ENCODE measurements at places on chromosomes 7 and 10.

GRCh38 chr10:91433620-91434019, 23.5 kb downstream of the HECTD2 start:
- DNase-seq, result no peak

DNA sequence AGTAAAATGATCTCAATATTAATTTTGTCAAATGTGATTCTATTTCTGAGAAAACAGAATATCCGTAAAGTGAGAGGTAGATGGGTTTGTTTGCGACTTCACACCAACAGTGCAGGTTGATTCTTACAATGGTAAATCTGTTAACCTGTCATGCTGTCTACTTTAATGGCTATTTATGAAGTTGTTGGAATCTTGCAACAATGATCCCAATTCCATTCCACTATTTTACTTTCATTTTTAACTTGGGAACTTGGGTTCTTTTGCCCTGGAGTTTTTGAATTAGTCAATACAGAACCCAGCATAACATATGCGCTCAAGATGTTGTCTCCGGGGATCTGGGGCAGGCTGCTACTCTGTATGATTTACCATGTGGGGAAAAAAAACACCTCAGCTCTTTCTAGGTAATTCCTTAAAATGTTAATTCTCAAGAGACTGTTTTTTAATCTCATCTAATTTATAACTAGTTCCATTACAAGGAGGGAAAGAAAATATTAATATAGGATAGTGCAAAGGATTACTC, 1.2 kb downstream of the LGI1 start:
- no peak for DNase-seq

GRCh38 chr10:2173327-2173726, 436.0 kb upstream of the ADARB2 start:
- DNase-seq, result no peak

- no peak for DNase-seq
These were observed 37.2 kb downstream of the MKLN1 start for GRCh38 chr7:131364767-131365344.

DNA sequence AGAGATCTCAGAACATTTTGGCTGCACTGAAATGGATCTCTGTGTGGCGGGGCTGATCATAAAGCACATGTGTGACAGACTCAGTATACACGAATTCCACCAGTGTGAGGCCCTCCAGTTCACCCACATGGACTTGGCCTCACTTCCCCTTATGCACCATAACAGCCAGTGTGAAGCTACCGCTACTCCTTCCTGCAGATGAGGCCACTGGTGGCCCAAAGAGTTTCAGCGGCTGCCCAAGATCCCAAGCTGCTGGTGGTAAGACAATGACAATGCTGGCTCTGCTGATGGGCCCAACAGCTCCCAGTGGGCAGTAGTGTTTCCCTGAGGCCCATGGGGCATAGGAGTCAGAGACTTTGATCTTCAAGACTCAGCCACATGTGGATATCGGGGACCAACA, 21.0 kb upstream of the C10orf71 start:
- no peak for DNase-seq

DNA sequence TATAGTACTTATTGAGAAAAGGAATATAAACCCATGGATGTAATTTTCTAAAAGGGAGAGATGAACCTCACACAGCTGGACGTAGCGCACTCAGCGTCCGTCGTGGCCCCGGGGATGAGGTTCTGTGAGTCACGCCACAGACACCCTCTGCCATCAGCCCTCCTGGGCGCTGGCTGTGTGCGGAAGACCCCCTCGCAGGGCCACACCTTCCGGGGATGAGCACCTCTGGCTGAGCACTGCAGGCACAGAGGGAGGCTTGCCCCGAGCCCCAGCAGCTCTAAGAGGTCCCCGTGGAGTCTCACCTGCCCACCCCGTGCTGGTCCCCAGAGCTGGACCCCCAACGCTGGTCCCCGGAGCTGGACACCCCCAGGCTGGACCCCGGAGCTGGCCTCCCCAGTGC, 215.8 kb downstream of the PTPRN2 start:
- DNase-seq, result no peak

DNA sequence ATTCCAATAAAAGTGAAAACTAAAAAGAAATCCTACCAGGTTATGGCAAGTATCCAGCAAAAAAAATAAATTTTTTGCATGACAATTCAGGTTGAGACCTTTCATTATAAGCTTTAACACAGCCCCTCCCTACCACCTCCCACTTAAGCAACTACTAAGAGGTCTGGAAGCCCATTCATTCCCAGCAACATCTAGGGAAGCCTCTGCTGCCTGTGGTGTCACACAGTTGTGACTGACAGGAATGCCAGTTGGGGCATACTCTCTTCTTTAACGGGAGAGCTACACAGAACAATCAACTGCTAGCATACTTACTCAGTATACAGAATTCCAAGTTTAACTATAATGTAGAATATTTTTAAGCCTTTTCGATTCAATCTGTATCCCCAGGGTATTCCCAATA, 27.8 kb downstream of the ABI1 start:
- DNase-seq, result no peak

GRCh38 chr7:120360918-120361317, 87.9 kb downstream of the KCND2 start:
- no peak for DNase-seq

DNA sequence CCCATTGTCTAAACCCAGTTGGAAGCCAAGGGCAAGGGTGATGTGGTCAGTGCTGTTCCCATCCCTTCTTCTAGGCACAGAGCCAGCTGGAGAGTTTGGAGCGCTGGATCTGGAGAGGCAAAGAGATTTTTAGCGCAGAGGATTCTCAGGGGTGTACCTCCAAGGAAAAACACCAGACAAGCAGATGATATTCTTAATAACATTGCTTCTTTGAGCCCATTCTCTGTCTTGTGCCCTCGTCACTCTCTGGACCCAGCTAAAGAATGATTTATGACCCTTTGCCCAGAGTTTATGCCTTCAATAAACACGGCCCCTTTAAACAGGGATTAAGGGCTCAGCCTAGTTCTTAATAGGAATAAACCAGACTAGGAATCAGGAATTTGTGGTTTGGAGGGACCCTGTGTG, 4.7 kb upstream of the HIP1 start:
- no peak for DNase-seq

DNA sequence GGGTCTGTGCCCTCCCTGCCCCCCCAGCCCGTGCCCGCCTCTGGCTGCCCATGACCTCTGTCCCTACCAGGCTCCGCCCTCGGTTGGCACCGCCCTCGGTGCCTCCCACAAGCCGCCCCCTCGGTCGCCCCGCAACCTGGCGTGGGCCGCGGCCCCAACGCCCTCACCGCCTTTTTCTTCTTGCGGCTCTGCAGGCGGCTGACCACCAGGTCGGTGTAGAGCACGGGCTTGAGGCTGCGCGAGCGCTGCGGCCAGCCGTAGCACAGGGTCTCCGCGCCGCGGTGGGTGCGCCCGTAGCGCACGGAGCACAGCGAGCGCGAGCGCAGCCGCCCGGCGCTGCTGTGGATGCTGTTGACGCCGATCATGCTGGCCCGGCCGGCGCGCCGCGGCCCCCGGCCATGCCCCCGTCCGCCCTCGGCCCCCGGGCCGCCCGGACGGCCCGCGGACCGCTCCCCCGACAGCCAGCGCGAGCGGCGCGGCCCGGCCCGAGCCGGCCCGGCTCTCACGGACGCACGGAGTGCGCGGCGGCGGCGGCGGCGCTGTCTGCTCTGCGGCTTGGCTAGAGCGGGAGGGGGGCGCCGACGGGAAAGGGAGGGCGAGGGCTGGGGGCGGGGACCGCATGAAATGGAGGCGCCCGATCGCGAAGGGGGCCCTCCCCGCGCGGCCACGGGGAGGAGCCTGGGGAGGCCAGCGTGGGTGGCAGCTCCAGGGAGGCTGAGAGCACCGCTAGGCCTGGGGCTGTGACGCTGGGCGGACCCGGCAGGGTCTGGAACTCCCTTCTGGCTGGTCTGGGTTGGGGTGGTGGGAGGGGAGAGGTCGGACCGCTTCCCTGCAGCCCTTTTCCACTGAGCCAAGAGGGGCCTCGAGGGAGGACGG, 9.6 kb downstream of the PSD start:
- peak; percentile 45 for DNase-seq

- no peak for DNase-seq
These were observed 222.9 kb downstream of the KIF20B start for GRCh38 chr10:89924261-89924660.

GRCh38 chr10:86642499-86642898, 11.8 kb upstream of the OPN4 start:
- DNase-seq, result peak; percentile 25

DNA sequence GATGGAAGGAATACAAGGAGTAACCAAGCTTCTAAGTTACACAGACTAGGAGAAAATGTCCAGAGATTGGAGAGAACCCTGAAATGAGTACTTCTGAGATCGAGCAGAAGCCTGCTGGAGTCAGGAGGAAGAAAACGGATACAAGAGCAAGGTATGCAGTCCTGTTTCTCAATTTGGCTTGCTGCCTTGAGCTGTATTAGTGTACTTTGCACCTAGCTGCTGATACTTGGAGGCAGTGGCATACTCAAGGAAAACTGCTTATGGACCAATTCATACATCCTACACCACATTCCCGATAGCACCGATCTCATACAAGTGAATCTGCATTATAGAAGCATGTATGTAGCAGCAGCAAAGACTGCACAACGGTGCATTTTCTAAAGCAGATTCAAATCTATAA, 14.4 kb downstream of the PIP4K2A start:
- no peak for DNase-seq

DNA sequence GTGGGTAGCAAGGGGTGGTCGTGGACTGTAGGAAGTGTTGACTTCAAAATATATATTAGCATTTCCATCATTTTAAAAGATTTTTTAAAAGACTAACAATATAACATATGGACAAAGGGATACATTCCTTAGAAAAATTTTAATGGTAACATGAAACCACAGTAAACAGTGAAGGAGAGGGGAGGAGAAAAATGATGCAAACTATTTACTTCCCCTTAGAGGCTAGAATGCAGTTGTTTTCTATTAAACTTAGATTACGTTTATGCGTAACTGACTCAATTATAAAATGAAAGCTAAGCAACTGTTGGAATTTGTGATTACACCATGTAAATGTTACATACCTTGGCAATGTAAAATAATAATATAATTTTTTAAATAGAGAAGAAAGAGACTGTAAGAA, 41.3 kb downstream of the CALD1 start:
- DNase-seq, result peak; percentile 40

GRCh38 chr10:98404571-98405359, 10.2 kb downstream of the PYROXD2 start:
- peak; percentile 80 for DNase-seq

DNA sequence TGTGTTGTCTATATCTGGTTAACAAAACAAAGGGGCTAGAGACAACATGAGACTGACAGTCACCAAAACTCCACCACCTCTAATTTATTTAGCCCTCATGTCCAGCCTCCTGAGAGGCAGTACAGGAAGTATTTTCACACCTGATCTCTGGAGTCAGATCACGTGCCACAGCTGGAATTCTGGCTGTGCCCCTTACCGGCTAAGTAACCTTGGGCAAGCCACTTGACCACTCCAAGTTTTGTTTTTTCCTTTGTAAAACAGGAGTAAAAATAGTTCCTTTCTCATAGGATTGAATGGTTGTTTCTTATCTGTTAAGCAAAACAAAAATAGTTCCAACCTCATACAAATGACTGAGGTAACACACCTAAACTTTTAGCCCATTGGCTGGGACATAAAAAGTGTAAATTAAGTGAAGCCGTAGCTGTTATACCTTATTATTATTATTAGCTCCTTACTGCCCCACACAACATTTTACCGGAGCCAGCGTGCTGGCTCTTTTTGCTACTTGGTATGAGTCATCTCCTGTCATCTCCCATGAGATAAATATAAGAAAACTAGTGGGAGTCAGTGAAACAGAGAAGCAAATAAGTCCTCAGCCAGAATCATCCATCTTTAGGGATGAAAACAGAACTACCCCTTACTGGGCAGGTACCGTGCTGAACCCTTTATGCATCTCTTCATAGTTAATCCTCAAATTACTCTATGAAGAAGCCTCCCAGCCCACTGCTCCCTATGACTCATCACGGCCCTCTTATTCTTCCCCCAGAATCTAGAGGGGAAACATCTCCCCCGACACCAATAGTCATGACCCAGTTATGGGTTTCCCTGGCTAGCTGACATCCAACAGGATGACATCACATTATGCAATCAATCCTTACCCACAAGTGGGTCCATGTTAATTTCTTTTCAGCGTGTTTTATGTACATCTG, 44.9 kb downstream of the PPP1R3C start:
- DNase-seq, result peak; percentile 93

DNA sequence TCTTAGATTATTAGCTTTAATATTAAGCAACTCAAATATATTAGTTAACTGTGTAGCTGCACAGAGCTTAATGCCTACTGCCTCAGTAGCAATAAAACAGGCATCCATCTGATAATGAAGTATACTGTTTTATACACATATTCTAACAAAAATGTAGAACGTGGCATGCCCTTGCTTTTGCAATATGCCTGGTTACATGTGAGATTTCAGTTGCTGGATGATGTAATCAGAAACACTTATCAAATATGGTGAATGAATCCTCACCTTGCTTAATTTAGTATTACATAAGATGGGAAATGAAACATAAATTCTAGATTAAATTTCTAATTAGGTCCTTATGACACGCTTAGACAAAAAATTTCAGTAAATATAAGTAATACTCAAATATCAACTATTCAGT, 8.0 kb downstream of the DNAJC1 start:
- DNase-seq, result peak; percentile 19

DNA sequence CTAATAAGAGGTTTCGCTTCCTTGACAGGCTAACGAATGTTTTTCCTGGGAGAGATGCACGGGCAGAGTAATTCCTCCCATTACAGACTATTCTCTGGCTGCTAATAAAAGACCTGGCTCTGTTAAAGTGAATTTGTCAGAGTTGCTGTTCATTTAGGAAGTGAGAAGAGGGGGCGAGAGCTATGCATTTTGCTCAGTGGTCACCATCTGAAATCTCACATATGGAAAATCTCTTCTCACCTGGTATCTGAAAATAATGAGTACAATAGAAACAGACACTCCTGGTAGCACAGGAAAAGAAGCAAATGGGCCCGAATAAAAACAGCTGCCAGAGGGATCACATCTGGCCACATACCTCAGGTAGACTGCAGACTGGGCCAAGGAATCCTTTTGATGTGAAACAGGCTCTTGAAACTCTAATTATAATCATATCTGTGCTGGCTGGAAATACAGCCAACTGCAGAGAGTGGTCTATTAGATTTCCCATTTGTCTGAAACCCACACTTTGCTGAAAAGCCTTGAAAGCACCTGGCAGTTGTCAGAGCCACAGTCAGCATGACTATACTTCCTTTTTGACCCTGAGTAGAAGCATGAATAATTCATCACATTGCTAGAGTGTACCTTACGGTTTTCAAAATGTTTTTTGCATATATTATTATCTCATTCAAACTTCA, 33.6 kb downstream of the AOAH start:
- no peak for DNase-seq
